Stimulated activated CD4-positive, alpha-beta T cell treated with anti-CD3 and anti-CD28 coated beads, Interleukin-1b, Interleukin-23, amount 100 ng/mL, for 48 hours (primary cell): ENCODE measurements at places on chromosomes 1 and 21.

GRCh38 chr1:6923955-6924881 lies 139.0 kb downstream of the CAMTA1 start:
- DNase-seq, result no peak

GRCh38 chr21:41965045-41965444 lies 11.2 kb upstream of the C2CD2 start:
- no peak for DNase-seq

GRCh38 chr1:39089931-39090521 lies 63.9 kb downstream of the NDUFS5 start:
- DNase-seq, result no peak

DNA sequence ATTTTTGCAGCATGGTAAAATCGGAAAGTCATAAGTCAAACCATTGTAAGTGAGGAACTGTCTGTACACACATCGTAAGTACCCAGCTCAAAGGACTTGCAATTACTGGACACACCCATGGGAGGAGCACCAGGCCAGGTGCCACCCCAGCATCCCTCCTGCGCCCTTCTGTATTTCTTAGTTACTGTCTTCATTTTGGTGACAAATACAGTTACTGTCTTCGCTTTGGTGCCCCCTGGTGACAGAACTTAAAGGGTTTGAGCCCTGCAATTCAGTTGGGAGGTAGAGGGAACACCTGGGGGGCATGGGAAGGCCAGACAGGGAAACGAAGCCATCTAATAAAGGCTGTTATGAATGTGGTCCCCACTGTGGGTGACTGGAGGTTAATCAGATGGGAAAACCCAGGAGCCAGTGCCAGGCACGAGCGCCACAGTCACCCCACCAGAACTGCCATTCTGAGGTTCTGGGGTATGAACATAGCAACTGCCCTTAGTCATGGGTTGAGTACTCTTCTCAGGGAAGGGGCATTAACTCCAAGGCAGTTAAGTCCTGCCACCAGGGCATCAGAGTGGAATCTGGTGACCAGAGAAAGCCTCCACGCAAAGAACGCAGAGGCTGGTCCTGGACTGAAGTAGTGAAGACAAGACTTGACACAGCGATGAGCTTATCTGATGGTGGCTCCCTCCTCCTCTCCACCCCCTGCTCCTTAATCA lies 612.9 kb downstream of the PTPRU start:
- peak; percentile 37 for DNase-seq

GRCh38 chr1:116036255-116036654 lies 59.9 kb downstream of the SLC22A15 start:
- DNase-seq, result no peak

DNA sequence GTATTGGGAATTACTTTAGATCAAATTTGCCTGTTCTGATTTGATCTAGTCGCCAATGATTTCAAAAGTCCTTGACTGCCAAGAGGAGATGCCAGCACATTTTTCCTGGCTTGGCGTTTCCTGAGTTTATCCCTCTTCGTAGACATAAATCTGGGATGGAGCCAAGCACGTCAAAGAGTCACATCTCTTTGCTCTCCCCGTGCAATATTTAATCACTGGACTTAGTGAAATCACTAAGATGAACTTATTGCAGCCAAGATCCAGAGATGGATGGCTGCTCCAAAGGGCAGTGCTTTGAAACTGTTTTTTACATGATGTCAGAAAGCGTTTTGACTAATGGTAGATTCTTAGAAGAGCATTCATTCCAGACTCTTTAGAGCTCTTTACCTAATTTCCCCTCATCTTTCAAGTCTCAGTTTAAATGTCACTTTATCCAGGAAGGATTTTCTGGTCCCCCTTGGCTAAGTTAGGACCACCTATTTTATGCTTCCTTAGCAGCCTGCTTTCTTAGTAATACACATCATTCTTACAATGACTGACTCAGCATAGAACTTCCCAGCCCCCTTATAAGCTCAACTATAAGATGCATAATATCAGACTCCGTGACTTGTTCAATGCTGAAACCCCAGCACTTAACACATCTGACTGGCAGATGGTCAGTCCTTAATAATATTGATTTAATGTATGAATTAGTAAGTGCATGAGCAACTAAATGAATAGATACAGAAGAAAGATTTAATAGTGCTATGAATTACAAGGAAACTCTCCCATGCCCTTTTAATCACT lies 94.4 kb upstream of the GREM2 start:
- no peak for DNase-seq

DNA sequence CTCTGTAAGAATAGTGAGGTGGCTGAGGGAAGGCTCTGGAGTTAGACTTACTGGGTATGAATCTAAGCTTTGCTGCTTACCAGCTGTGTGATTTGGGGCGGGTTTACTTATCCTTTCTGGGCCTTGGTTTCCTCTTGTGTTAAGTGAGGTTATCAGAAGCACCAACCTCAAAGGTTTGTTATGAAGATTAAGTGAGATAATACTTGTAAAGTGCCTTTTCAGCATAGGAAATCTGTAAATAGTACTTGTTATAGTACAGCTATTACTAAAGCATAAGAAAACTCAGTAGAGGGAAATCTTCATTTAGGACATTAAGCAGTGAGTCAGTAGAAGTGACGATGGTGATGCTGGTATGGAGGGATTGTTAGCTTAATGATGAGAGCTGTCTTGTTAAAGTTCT lies 12.1 kb downstream of the HHAT start:
- no peak for DNase-seq

DNA sequence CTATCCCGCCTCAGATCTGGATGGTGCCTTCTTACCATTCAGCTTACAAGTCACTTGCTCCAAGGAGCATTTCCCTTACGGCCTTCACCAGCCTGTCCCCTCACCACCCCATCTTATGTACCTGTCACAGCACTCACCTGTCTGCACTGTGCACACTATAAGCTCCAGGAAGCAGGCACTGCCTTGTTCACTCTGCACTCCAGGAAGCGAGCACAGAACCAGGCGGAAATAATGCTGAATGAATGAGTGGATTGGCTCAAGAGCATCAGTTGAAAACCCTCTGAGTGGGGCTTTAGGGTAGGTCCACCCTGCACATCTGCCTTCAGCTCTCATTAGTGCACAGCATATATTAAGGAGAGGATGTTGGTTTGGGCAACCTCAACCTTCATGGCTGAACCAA lies 8.9 kb upstream of the RYR2 start:
- DNase-seq, result no peak

GRCh38 chr1:236354330-236355147 lies 39.5 kb upstream of the EDARADD start:
- no peak for DNase-seq

DNA sequence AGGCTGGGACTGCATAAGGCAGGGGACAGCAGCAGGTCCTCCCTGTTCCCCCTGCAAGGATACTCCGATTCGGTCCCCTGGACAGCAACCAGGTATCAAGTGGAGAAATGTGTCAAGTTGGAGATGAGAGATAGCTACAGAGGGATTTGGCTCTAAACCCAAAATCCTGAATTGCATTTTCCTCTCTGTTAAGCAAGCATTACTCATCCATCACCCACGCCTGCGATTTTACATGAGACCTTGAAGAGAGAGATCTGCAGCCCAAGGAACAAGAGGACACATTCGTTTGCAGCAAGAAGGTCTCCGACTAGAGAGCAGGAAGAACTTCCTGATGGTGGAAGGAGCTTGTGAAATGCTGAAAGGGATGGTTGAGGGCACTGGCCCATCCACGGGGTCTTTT lies 21.9 kb downstream of the SYT2 start:
- no peak for DNase-seq

GRCh38 chr21:45032977-45033710 lies 41.2 kb upstream of the ADARB1 start:
- no peak for DNase-seq

- no peak for DNase-seq
Observed at GRCh38 chr1:57017200-57017599, 51.4 kb upstream of the C8B start.

GRCh38 chr1:30618335-30618747 lies 105.0 kb downstream of the MATN1 start:
- no peak for DNase-seq

DNA sequence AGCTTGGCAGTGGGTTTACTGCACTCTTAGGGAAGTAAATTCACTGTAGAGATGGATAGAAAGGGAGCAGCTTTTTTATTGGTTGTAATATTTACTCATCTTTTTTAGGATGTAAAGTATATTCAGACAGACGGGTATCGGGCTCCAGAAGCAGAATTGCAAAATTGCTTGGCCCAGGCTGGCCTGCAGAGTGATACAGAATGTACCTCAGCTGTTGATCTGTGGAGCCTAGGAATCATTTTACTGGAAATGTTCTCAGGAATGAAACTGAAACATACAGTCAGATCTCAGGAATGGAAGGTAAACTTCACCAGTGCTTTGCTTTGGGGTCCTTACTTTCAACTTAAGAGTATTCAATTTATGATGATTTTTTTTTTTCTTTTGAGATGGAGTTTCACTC lies 3.2 kb downstream of the UHMK1 start:
- DNase-seq, result no peak

GRCh38 chr1:109292364-109292763 lies 9.4 kb upstream of the PSRC1 start:
- no peak for DNase-seq

- DNase-seq, result no peak
Observed at GRCh38 chr1:212607206-212607912, 1.2 kb upstream of the ATF3 start.

GRCh38 chr1:223343692-223344091 lies 20.3 kb downstream of the SUSD4 start:
- DNase-seq, result no peak
